ENCODE measurements at places on chromosomes 6 and 20.

DNA sequence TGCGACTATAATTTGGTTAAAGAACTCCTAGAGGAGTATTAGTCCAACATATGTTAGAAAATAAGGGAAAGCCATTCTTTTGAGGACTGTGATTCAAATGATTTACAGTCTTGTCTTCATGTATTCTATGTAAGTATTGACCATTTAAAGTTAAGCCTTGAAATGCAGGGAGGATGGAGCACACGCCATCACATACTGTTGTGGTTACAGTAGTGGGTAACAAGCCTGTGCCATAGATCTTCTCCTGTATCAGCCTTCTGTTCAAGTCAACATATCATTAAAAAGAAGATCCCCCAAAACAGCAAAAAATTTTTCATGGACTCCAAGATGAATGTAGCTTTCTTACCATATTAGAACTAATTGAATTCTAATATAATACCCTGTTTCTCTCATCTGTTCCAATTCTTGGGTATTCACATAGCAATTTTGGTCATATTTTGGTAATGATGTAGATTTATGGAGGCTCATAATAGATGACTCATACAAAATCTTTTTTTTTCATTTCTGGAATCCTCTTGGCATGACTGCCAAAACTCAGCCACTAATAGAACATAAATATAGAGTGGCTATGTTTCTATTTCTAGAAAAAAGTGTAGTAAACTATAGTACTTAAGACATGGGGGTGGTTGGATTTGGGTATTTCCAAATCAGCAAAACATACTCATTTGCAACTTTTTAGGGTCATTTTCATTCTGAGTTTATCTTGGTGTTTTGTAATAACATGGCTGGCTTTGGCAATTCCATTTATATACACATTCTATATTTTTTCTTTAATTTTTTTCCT lies 413.5 kb downstream of the BCKDHB start:
- no peak for DNase-seq

DNA sequence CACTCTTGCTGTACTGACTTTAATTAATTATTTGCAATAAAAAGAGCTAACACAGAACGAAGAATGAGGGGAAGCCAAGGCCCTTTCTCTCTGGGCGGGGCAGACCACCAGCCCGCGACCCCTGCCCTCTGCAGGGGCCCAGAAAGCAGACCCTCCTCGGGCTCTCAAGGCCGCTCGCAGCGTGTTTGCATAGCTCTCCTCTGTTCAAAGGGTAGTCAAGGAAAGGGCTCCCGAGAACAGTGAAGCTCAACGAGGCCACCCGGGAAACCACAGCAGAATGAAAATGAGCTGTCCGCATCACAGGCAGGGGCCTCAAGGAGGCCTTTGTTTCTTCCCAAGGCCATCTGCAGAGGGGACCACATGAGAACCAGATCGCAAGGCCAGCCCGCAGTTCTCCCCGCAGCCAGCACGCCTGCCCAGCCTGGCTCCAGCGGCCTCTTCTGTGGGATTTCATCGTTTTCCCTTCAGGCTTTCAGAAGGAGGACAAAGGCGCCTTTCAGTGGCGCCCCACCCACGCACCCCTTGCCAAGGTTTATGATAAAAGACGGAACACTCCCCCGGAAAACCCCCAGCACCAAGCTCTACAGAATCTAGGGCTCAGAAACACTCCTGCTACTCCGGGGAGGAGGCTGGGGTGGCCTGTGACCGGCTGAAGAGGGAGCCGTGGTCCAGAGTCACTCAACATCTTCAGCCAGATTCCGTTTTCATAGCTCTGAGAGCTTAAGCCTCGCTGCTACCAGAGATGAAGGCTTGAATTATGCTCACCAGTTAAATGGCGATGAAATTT lies 25.3 kb downstream of the ACSS1 start:
- no peak for DNase-seq

DNA sequence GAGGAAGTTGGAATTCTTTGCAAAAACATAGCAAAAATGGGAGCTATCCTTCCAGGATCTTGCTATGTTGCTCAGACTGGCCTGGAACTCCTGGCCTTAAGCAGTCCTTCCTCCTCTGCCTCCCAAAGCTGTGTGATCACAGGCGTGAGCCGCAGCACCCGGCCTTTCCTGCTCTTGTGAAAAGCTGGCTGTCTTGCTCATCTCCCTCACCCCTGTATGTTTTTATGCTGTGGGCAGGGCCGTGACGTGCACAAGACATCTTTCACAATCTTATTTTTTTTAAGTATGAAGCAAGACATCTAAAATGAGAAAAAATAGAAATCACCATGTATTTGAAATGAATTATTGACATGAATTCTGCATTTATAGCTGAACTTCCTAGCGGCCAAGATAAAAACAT lies 110.4 kb downstream of the SAMD5 start:
- no peak for DNase-seq

DNA sequence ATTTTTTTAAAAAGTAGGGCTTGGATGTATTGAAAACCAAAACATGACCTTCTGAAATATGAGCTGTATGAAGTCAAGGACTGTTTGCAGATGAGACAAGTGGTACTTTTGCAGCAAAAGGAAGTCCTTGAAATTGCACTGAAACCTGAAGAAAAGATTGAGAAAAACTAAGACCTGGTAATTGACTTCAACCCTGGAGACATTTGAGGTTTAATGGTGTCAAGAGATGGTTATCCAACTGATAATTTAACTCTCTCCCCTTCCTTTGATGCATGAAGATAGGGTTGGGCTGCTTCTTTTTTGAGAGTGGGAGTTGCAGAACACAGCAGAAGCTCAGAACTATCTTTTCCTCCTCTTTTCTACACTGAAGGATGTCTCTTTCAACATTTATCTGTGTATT lies 180.9 kb upstream of the DTNBP1 start:
- no peak for DNase-seq

- no peak for DNase-seq
These were observed 160.4 kb upstream of the SMLR1 start for GRCh38 chr6:130666786-130667185.

GRCh38 chr6:109073344-109074132 lies 21.1 kb downstream of the SESN1 start:
- DNase-seq, result peak; percentile 85

- DNase-seq, result no peak
These were observed 71.8 kb downstream of the ASCC3 start for GRCh38 chr6:100809346-100809745.

DNA sequence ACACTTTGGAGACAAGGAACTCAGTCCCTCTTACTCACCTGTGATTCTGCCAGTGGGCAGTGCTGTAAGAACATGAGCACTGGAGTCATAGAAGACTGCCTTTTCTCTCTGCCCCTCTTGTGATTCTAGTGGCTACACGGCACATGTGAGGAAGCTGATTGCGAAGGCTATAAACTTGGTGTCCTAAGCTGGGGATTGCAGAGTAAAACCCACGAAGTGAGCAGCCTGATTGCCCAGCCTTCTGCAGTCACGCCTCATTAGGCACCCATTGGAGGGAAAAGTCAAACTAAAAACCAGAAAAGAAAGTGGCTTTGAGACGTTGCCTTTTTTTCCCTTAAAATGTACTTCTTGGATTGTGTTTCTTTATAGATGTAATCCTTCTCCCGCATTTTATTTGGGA lies 748.4 kb upstream of the CHD6 start:
- DNase-seq, result no peak

GRCh38 chr6:148516217-148516616 lies 173.6 kb downstream of the SASH1 start:
- DNase-seq, result no peak

DNA sequence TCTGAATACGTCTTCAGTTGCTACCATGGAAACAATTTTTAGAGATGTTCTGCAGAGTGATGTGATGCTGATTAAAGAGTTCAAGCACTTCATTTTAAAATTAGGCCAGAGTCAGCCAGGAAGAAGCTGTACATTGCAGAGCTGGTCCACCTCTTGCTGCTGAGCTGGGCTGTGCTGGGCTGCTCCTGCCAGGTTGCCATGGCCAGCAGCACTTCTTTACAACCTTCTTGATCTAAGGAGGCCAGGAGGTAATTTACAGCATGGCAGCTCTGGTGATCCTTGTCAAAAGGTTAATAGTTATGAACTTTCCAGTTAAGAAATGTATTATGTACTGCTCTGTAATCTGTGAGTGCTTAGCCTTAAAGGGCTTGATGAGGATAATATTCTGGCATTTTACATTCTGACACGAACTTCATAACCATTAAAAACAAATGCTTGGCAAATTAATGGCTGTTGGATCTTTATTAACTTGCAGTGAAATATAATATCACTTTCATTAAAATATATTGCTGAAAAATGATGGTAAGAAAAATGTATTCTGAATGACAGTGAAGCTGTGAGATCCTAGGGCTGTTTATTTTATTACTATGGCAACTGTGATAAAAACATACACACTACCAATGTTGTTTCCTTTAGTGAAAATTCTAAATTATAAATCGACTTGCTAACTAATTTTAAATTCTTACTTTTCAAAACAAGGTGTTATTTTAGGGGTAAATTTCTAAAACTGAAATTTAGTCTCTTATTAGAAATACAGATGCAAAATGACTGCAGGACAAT lies 259.7 kb downstream of the RFPL4B start:
- DNase-seq, result no peak

- DNase-seq, result no peak
These were observed 473.8 kb upstream of the HSF2 start for GRCh38 chr6:121925534-121926255.

GRCh38 chr6:66664112-66664511 lies 957.1 kb upstream of the EYS start:
- DNase-seq, result no peak

- no peak for DNase-seq
These were observed 332.7 kb downstream of the CENPW start for GRCh38 chr6:126672649-126673048.

GRCh38 chr6:91087908-91088307 lies 501.0 kb upstream of the MAP3K7 start:
- no peak for DNase-seq

DNA sequence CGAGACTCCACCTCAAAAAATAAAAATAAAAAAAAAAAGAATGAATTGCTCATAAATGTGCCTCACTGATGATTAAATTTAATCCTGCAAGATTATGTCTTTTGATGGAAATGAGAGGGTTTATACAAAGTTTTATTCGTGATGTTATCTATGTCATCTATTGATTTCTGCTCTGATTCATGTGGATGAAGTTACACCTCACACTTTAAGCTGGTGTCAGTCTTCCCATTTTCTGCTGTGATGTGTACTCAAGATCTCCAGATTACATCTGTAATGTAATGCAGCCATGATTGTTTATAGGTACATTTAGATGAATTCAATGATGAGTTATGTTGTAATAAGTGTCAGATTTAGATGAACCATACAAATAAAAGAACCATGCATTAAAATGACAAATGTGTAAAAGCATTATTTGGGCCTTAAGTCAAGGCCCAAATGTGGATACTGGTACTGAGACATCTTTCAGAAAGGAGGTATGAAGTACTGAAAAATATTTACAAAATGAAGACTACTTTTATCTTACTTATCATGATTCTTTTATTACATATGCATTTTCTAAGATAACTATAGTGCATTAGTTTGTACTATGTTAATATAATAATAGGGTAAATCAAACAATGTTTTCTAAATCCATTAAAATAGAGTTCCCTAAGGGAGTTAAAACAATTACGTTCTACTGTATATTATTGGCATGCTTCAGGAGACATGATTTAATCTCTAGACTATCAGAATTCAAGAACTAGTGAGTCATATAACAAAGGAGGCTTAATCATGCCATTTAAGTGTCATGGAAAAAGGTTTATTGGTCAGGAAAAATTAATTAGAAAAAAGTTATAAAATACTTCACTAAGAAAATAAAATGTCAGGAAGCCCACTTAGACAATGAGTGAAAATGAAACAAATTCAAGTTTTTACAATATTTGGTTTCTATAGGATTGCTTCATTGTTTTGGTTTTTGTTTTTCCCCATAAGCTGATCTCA lies 34.5 kb downstream of the HCRTR2 start:
- no peak for DNase-seq

- peak; percentile 22 for DNase-seq
These were observed 108.1 kb downstream of the BCKDHB start for GRCh38 chr6:80214436-80215022.

GRCh38 chr6:87755708-87756671 lies 54.0 kb upstream of the AKIRIN2 start:
- no peak for DNase-seq
